ENCODE measurements at places on chromosomes 7 and 10. TPM values are rescaled to one million over a fixed set of nuclear protein-coding genes. Genes with fewer than 3 reads are reported as not detected.

Gene CDK14
- total RNA-seq = 0.56 TPM

Gene CABCOCO1
- total RNA-seq = not detected

Gene ACSM6
- total RNA-seq = not detected

Gene MPP7
- not detected for total RNA-seq

Gene PRF1
- total RNA-seq = not detected

Gene SAMD9L
- 0.64 TPM for total RNA-seq

Gene PITX3
- total RNA-seq = 0.46 TPM
